SK-N-SH (cell line): ENCODE measurements at places on chromosomes 3 and 15. TPM values are rescaled to one million over a fixed set of nuclear protein-coding genes. Genes with fewer than 3 reads are reported as not detected.

GRCh38 chr3:71127844-71128243 lies 455.7 kb downstream of the FOXP1 start:
- DNase-seq, result no peak
- no peak overlapping the region for H3K27ac ChIP-seq
- H3K4me3 ChIP-seq, result no peak overlapping the region
- H3K27me3 ChIP-seq, result no peaks in the 10 kb centered on the region
- H3K4me1 ChIP-seq, result no peaks in the 10 kb centered on the region; the same call in 1 of the 2 replicates
- no peaks in the 10 kb centered on the region for H3K36me3 ChIP-seq

The RAD51 gene
- 6.6 and 7.6 TPM in 2 replicates for polyA plus RNA-seq

- H3K36me3 ChIP-seq, result no peaks in the 10 kb centered on the region; the same call in 1 of the 2 replicates
- H3K4me1 ChIP-seq, result peaks cover 16% of the 10 kb centered on the region; the same call in 1 of the 2 replicates
- H3K27ac ChIP-seq, result no peak overlapping the region
- no peak overlapping the region for H3K4me3 ChIP-seq
- no peak for DNase-seq
Observed at GRCh38 chr3:120111898-120112297, 17.7 kb upstream of the GSK3B start.

The VILL gene
- 8.6 and 8.8 TPM in 2 replicates for polyA plus RNA-seq
